ENCODE measurements at places on chromosomes 11 and 22.
A peak's percentile ranks its signal among the peaks of the same experiment; 100 is the strongest.

DNA sequence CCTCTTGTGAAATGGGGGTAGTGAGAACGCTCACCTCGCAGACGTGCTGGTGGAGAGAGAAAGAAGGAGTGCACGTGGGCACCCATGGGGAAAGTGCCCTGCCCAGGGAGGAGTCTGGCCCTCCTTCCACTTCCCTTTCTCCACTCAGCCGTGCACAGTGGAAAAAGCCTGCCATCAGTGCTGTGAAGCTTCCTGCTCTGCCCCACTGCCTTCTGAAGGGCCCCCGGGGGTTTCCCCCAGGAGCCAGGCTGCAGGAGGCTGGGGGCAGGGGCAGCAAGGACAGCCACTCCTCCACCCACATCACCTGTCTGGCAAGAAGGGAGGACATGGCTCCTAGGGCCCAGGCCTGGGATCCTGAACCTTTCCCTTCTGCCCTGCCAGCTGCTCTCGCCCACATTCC lies 7.6 kb downstream of the TP53I11 start:
- DNase-seq, result no peak

DNA sequence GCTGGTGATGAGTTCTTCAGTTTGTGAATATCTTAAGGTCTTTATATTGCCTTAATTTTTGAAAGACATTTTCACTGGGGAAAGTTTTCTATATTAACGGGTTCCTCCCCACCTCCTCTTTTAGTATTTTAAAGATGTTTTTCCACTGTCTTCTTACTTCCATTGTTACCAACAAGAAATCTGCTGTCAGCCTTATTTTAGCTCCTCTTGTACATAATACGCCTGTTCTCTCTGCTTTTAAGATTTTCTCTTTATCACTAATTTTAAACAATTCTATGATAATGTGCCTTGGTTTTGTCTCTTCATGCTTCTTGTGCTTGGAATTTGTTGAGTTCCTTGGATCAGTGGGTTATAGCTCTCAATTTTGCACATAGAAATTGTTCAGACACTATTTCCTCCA lies 280.4 kb downstream of the DCDC1 start:
- DNase-seq, result no peak

GRCh38 chr11:95991545-95991944 lies 67.6 kb upstream of the MTMR2 start:
- no peak for DNase-seq

DNA sequence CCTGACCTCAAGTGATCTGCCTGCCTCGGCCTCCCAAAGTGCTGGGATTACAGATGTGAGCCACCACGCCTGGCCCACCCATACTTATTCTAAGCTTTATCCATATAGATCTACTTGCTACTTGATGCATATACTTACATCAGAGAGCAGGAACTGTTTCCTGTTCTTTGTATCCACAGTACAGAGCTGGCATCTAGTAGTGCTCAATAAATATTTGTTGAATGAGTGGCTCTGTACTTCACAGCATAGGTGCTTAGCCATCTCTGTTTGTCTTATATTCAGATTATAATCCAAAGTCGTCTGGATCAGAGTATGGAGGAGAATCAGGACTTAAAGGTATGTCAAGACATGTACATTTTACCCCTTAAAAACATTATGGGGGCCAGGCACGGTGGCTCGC lies 38.6 kb upstream of the DLAT start:
- no peak for DNase-seq

DNA sequence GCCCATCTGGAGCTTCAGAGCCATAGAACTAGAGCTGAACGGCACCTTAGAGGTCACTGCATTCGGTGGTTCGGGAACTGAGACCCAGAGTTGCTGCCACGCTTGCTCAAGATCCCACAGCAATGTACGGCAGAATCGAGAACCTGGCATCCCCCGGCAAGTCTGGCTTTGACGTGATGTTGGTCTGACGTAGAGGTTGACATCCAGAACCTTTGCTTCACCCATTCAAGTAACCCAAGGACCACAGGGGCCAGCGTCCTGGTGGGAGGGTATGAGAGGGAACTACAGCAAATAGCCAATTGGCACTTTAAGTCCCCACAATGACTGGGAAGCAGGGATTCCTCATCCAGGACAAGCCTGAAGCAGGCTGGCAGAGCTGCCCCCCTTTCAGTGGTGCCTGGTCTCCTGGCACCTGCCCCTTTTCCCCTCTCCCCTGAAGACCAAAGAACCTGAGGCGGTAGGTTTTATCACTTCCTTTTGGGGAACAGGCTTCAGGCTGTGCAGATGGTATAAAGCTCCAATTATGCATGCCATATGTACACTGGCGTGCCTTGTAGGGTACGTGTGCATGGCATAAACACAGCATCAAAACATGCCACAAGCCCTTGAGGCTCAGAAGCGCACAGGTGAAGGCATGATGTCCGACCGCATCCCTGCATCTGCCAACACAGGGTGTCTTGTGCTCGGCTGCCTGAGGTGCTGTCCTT lies 15.3 kb upstream of the TEF start:
- no peak for DNase-seq

GRCh38 chr22:24481641-24482040 lies 13.5 kb upstream of the UPB1 start:
- DNase-seq, result no peak

DNA sequence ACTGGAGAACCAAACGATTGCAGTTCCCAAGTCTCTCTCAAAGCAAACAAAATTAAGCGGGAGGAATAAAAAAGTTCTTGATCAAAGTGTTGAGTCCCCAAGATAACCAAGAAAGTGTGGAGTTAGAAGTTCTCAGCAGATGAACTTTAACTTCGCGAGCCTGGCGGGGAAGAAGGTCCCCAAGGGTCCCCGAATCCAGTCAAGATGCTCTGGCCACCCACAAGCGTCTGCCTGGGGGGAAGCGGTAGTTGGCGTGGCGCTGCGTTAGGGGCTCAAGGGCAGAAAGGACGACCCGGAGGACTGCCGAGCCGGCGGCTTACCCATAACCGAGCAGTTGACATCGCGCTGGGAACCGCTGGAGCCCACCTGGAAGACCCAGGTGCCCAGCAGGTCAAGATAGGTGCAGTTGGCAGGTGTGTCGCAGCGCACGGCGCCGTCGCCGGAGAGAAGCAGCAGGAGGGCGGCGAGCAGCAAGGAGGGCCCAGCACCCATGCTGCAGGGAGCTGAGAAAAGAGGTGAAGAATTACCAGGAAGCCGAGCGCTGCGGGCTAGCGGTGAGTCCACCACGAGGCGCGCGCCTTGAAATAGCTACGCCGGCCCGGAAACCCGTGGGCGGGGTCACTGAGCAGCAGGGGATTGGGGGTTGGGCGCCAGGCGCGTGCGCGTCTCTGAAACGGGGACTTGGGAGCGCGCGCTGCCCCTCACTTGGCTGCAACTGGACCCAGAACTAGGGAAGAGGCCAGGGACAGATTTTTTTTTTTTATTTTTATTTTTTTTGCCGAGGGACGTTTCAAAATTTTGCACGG lies at the start of gene CTSC:
Gene CTSC (minus strand): TSS at position 556 of the 806 bp plus-strand sequence. CDS start 64 bp downstream, at position 492.
- DNase-seq, result peak; percentile 72

DNA sequence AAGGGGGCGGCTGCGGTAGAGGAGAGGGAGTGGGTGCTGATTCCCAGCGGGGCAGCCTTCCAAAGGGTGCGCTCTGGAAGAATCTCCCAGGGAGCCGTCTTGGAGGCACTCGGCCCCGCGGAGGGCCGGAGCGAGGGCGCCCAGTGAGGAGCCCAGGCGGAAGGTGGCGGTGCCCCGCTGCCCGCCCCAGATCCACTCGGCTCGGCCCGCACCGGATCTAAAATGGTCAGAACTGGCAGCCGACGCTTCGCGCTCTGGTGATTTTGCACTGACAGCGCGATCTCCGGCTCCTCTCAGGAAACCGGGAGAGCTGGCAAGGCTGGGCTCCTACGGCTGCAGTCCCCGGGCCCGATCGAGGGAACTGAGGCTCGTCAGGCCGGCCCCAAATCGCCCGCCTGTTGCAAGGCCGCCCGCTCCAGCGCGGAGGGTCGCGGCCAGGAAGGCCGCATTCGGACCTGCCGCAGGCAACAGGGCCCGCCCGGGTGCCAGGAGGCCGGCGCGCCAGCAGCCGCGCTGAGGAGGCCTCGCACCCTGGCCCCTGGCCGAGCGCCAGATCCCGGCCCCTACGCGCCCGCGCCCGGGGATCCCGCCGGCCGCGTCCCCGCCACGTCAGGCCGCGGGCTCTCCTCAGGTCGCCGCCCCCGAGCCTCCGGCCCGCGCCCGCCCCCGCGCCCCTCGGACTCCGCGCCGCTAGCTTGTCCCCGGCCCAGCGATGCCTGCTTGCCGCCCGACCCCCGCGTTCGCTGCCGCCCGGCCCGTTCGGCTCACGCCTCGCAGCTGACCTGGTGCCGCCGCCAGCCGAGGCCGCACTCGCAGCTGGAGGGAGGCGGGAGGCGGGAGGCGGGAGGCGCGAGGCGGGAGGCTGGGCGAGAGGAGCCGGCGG lies at the start of gene KLHL22:
Gene KLHL22 (minus strand): TSS at position 818 of the 883 bp plus-strand sequence. CDS start 6,584 bp downstream, outside the sequence.
- no peak for DNase-seq

GRCh38 chr11:28472904-28473303 lies 364.7 kb downstream of the METTL15 start:
- DNase-seq, result no peak

GRCh38 chr11:29271616-29272015 lies 745.2 kb downstream of the KCNA4 start:
- no peak for DNase-seq

DNA sequence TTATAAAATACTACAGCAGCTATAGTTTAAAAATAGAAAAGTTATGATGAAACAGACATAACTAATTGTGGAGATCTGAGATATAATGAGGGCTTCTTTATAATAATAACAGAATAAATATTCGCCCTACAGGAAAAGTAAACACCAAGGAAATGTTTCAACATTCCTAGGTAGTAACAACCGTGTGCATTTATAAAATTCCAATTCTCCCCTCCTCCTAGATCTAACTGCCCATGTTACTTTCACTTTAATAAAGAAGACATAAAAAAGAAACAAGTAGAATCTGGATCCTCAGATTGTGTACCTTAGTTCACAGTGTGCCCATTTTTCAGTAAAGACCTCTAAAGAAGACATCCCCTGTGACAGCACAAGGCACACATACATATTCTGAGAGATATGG lies 57.8 kb upstream of the MN1 start:
- DNase-seq, result no peak

DNA sequence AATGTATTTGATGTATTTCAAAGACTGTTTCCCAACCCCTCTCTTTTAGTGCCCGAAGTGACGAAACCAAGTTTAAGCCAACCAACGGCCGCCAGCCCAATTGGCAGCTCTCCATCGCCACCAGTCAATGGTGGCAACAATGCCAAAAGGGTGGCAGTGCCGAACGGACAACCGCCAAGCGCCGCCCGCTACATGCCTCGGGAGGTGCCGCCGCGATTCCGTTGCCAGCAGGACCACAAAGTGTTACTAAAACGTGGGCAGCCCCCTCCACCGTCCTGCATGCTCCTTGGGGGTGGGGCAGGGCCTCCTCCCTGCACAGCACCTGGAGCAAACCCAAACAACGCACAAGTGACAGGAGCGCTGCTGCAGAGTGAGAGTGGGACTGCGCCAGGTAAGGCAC lies 84.1 kb downstream of the TNRC6B start:
- DNase-seq, result no peak

DNA sequence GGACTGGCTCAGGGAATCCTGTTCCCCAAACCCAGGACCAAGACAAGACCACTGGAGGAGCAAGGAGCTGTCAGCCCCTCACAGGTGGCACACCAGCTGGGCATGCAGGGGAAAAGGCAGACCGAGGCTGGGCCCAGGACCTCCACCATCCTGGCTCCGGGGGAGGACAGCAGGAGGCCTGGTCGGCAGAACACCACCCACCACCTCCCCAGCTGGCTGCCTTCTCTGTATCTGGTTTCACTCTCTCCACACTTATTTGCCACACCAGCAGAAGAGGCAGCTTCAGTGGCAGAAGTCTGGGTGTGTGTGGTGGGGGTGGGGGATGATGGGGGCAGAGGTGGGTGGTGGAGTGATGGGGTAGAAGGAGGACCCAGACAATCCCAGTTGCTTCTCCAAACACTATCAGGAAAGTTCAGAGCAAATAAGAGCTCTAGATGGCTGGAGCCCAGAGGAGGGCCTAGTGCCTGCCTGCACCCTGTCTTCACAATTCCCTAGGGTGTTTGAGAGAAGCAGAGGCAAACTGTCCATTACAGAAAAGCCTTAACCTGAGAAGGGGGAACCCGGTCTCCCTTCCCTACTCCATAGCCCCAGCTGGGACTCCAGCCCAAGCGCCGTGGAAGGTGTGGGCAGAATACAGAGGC lies 51.9 kb upstream of the CDON start:
- no peak for DNase-seq

- no peak for DNase-seq
Observed at GRCh38 chr11:35029979-35030682, 108.8 kb upstream of the CD44 start.
